ENCODE measurements at places on chromosomes 5 and 9. TPM values are rescaled to one million over a fixed set of nuclear protein-coding genes. Genes with fewer than 3 reads are reported as not detected.

Gene C9orf152
- total RNA-seq, result not detected

Gene SSNA1
- total RNA-seq, result 63.9 TPM

Gene ORM2
- total RNA-seq, result not detected

DNA sequence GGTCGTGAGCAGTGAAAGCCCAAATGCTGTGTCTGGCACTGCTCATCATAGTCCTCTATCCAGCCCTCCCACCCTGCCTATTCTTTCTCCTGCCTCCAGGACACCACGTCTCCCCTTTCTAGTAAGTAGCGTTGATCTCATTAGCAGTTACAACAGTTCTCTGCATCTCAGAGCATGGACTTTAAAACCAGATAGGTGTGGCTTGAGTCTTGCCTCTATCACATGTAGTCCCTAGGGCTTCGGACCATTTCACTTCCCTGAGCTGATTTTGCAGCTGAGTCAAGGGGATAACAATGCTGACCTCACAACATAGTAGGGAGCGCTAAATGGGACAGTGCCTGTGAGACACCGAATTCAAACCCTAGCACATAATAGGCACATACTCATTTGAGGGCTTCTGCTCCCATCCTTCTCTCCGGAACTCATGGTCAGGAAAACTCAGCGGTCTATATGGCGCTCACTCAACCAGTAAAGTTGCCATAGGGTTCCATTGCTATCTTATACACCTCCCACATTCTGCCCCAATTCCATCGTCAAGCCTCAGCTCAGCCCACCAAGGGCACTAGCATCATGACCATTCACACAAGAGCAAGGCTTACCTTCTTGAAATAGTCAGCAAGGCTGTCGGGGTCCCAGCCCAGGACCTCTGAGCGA is 515 bp downstream of the LCP2 start:
- no peak for DNase-seq

DNA sequence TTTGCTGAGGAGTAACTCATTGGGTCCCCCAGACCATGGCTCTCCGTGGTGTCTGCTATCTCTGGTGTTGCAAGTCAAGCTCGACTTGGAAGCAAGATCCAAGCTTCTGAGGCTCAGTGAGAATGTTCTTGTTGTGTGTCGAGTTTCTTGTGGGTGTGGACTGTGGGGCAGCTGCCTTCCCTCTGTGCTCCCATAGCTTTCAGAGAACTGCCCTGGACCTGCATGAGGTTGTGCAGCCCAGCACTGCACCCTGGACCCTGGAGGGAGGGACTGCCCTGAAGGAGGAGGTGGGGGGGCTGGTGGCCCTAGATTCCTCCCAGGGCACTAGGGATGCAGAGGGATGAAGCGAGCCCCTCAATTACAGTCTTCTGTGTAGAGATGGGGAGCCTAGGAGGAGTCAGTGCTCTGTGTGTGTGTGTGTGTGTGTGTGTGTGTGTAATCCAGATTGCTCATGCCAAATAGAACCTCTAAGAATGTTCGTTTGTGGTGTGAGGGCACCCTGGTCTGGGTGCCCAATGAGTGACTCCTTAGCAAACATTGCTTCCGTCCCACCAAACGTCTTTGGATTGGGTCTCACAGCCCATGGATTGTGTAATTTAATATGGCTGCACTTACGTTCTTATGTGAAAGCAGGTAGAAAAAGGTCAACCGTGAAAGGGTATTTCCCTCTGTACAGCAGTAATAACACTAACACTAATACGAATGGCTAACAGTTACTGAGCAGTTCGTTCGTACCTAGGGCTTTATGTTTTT is 143.3 kb upstream of the LMX1B start:
- DNase-seq, result no peak

GRCh38 chr5:137880313-137880712 is 8.9 kb upstream of the PKD2L2 start:
- DNase-seq, result no peak

GRCh38 chr9:135584371-135584770 is 22.8 kb downstream of the PAEP start:
- DNase-seq, result no peak

- peak; percentile 29 for DNase-seq
Observed at GRCh38 chr5:71475788-71476384, 20.4 kb downstream of the BDP1 start.

DNA sequence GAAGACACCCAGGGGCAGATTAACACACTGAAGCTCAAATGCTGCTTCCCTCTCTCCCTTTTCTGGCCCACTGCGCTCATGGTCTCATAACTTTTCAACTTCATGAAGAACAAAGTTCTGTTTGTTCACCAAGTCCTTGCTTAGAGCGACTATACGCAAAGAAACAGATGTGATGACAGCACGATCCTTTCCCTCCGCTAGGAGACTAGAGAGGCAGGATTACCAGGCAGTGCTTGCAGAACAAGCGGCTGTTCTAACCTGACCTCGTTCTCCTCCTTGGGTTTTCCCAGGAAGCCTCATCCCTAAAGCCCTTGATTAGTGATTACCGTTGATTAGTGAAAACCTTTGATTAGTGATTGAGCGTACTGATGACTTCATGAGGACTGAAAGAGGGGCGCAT is 649.9 kb downstream of the IRX1 start:
- DNase-seq, result no peak

- DNase-seq, result peak; percentile 6
Observed at GRCh38 chr5:1262381-1262780, 32.5 kb downstream of the TERT start.

DNA sequence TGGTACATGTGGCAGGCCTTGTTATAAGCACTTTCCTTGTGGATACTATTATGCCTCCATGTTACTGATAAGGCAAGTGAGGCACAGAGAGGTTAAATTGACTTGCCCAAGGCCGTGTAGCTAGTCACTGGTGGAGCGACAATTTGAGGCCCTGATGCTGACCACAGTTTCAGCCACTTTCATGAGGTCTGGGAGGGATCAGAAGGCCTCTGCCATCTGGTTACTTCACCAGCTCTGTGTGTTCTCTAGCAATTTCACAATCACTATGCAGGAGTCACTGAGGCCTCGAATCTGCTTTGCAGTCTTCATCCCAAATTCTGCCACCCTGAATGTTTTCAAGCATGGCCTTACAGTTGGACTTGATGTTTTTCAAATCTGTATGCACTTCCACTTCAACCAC is 9.1 kb downstream of the LRRC70 start:
- no peak for DNase-seq
